ENCODE measurements at places on chromosomes 12 and 14.

- no peak for DNase-seq
Observed at GRCh38 chr14:98634043-98634820, 637.8 kb downstream of the BCL11B start.

DNA sequence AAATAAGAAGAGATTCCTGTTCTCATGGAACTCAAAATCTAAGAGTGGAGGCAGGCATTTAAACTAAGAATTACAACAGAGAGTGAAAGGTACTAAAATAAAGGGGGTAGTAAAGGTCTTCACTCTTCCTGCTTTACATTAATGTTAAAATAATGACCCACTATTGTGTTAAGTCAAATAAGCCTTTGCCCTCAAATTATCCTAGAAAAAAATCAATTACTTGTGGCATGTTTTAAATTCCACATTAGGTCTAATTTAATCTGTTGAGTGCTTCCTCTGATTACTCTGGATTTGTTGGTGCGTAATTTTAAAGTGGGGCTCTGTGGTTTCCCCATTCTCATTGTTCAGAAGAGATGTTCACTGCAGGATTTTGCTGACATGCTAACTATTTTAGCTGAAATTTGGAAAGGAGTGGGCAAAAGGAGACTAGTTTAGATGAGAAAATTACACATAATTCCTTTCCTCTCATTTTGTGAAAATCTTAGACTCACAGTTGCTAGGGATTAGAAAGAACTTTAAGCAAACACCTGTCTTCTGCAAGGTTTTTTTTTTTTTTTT, 35.5 kb downstream of the BTG1 start:
- no peak for DNase-seq

DNA sequence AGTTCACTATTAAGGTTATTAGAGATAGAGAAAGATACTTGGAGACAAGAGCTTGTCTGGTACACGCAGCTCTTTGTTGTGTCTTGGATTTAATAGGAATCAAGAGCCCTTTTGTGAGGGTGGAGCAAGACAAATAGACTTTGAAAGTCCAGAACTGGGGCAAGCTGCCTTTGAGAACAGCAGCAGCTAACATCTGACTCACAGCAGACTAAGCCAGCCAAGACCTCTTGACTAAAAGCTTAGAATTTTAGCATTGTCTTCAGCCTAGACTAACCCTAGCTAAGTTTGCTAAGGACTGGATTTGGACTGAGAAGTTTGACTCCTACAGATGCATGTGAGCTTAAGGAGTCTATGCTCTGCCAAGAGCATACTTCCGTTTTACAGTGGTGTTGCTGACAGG, 201.9 kb upstream of the RBM19 start:
- no peak for DNase-seq

DNA sequence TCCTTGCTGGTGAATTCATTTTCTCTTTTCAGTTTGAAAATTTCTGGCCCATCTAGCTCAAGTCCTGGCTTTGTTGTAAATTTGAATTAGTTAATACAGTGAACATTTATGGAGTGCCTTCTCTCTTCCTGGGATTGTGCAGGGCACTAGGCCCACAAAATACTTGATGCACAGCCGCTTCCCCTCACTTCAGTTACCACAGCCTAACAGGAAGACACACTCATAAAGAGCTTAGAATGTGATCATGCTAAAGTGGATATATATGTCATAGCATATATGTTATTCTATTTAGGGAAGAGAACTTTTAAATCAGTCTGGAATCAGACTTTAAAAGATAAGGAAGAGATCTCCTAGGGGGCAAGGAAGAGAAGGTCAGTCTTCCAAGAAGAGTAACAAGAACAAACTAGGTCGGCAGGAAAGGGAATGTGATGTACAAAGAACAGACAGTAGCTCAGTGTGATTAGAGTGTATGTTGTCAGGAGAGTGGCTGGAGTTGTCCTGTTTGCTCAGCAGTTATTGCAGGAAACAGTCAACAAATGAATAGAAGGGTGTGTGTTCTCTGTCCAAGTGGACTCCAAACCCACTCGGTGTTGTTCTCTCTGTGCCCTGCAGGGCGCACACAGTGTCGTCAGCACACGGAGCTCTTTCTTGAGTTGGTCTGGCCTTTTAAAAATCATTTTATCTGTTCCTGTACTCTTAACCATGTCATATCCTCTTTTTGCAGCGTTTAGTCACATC, 74.4 kb downstream of the DAAM1 start:
- DNase-seq = no peak

Data from hindlimb muscle (tissue), 1 donor.